ENCODE measurements at places on chromosomes 4 and X.

GRCh38 chr4:8727546-8728510 is 135.3 kb downstream of the CPZ start:
- DNase-seq = no peak

GRCh38 chr4:125225806-125226205 is 88.9 kb upstream of the FAT4 start:
- no peak for DNase-seq

DNA sequence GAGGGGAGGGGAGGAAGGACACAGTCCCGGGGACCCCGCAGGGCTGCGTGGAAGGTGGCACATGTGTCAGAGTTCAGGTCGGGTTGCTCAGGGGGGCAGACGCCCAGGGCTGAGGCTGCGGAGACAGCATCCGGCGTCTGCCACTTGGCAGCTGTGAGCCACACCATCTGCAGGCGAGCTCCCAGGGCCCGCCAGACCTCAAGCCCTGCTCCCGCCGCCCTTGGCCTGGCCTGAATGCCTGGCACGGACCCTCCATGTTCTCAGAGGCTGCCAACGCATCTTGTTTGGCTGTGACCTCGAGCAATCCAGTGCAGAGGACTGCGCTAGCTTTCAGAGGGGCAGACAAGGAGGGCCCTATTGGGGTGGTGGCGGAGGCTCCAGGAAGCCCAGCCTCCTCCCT is 5.1 kb downstream of the BGN start:
- no peak for DNase-seq

DNA sequence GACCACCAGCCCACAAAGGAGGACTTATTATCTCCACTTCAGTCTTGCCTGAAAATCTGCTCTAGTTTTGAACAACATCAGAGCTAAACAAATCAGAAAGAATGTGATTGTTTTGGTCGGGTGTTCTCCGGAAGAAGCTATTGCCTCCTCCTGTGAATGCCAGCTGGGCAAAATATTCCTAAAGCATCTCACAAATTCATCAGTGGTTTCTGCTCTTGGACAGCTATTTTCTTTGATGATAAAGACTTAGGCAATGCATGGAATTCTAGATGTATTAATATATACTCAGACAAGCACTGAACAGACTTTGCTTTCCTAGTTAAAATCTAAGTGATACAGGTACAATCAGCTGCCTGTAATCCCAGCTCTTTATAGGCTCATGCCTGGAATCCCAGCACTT is 71.8 kb downstream of the ASMT start:
- no peak for DNase-seq

All from GF-D8 (cell line).